ENCODE measurements at places on chromosomes 3 and 15.

GRCh38 chr3:3825035-3825434, 25.8 kb downstream of the LRRN1 start:
- no peak for DNase-seq

DNA sequence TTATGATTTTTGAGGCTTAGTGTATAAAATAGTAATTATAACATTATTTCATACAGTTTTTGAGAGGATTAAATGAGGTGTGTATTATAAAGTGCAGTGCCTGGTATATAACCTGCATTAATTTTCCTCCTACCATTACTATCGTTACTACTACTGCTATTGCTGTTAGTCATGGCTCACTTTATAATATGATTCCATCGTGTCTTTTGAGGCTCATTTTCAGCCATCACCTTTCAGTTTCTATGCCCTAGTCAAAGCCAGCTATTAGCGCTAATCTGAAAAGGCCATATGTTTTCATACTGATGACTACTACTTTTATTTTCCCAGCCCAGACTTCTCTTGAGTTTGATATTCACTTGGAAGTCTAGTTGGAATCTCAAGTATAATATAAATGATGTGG, 5.5 kb downstream of the MEF2A start:
- DNase-seq: no peak

DNA sequence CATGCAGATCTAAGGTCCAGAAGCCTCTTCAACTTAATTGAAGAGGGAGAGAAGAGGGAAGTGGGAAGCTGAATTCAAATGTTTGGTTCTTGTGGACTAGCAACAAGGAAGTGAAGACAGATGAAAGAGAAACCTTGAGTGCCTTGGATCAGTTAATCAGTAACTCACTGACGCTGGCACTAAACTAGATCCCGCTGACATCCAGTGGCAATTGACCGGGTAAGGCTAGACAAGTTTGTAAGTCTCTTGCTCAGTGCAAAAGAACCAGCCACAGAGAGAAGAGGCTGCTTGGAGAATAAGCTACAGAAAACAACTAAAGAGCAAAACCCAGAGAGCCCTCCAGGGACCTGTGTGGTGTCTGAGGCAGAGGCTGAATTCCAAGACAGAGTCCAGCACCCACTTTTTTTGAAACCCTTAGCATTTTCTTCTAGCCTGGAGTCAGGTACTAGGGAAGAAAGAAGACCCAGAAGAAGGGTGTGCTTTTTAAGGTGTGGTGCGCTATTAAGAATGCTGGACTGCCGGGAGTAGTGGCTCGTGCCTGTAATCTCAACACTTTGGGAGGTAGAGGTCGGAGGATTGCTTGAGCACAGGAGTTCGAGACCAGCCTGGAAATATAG, 6.9 kb downstream of the PLCH1 start:
- DNase-seq: no peak

GRCh38 chr3:186520957-186521842, 23.0 kb downstream of the CRYGS start:
- DNase-seq: no peak

- DNase-seq: peak; percentile 46
Observed at GRCh38 chr3:184791171-184791570, 20.8 kb upstream of the VPS8 start.

DNA sequence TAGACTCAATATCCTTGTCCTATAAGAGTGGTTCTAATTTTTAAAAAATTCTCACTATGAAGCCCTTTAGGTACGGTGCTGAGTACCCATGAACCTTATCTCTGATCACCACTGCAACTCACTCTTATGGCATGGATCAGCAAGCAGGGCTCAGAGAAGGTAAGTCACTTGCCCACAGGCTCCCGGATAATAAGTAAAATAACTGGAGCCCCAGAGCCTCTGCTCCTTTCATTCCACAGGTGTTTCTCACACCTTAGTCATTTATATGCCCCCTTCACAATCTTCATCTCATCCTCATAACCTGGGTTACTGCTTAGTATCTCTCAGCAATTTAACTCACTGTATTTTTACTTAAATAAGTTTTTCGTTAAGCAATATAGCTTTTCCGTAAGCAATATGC, 28.4 kb upstream of the AKAP13 start:
- no peak for DNase-seq

- no peak for DNase-seq
Observed at GRCh38 chr3:119871571-119871970, 89.7 kb downstream of the NR1I2 start.

- no peak for DNase-seq
Observed at GRCh38 chr3:37768107-37768809, 93.4 kb upstream of the CTDSPL start.

DNA sequence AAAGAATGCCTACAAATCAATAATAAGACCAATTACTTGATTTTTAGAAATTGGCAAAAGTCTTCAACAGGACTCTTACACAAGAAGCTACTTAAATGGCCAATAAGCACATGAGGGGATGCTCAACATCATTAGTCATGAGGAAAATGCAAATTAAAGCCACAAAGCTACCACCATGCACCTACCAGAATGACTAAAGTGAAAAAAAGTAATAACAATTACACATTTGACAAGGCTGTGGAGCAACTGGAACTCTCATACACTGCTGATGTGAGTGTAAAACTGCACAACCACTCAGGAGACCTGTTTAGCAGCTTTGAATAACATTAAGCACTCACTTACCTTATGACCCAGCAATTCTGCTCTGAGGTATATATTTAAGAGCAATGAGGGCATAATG, 68.4 kb downstream of the PPCDC start:
- no peak for DNase-seq

- DNase-seq: no peak
Observed at GRCh38 chr3:94179059-94179458, 116.2 kb downstream of the NSUN3 start.

- DNase-seq: no peak
Observed at GRCh38 chr3:100796556-100796955, 87.3 kb downstream of the TFG start.

GRCh38 chr3:179884136-179884535, 152.6 kb downstream of the PEX5L start:
- DNase-seq: no peak

DNA sequence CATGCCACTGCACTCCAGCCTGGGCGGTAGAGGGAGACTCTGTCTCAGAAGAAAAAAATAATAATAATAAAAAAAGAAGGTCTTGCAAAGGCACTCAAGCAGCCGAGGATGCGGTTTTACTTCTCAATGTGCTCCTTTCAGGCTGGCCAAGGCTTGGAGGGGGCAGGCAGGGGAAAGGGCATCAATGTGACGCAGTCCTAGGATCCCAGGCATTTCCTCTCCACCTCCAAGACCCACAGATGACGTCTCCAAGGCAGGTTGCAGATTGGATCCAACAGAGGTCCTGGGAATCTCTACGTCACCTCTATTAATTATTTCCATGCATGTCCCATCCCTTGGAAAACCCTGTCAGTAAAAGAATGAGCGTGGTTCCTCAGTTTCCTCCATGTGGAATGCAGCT, 56.2 kb downstream of the FAM43A start:
- no peak for DNase-seq

- no peak for DNase-seq
Observed at GRCh38 chr3:179164857-179165256, 16.7 kb downstream of the PIK3CA start.

GRCh38 chr15:88704791-88705768, 66.3 kb downstream of the ISG20 start:
- DNase-seq: peak; percentile 70

- no peak for DNase-seq
Observed at GRCh38 chr3:71978150-71978721, 193.3 kb upstream of the PROK2 start.

GRCh38 chr3:149077628-149078027, 8.7 kb downstream of the HLTF start:
- no peak for DNase-seq

GRCh38 chr15:22871481-22872086, 33.1 kb downstream of the NIPA2 start:
- no peak for DNase-seq

DNA sequence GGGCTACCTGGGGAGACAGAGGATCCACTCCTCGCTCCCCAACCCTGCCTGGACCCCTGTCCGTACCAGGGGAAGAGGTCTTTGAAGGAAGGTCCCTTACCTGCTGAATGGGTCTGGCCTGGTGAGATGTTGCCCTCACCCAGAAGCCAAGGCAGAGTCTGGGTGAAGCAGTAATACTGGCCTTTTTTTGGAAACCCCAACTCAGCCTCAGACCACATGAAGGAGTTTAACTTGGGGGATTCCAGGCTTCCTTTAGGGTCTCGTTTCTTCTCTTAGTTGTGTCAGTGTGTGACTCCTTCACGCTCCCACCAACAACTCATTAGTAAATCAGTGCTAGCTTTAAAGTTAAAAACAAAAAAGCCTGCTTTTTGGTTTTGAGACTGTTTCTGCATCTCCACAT, 45.6 kb downstream of the RTP1 start:
- DNase-seq: no peak

GRCh38 chr15:95690631-95691340, 639.7 kb upstream of the NR2F2 start:
- no peak for DNase-seq

GRCh38 chr3:166123576-166123975, 286.4 kb upstream of the BCHE start:
- no peak for DNase-seq

GRCh38 chr3:52162250-52162872, 8.1 kb upstream of the POC1A start:
- no peak for DNase-seq

GRCh38 chr3:49462222-49462621, 7.8 kb upstream of the DAG1 start:
- DNase-seq: peak; percentile 60

- DNase-seq: no peak
Observed at GRCh38 chr3:40437889-40438288, 19.2 kb upstream of the RPL14 start.

- DNase-seq: peak; percentile 82
Observed at GRCh38 chr3:86969500-86970189, 21.3 kb downstream of the VGLL3 start.

DNA sequence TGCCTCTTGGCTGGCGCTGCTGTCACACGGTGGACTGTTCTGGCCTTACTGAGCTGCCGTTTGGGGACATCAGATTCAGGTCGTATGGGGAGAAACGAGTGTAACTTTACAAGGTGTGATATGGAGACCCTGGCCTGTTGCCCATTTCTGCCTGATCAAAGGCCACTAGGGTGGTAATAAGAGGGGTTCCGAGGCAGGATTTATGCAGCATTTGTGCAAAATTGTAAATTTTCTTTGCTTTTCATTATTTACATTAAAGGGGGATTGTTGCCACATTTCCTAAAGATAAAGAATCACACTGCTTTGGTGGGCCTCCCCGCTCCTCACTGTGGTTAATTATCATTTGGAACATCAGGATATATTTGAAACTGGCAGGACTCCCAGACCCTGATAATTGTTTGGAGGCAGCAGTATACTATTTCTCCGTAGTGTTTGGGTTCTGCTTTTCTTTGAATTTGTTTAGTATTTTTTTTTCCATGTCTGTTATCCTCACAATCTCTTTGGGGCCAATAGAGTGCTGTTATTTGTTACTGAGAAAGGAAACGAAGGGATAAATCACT, 891 bp downstream of the NXPE3 start:
- no peak for DNase-seq

GRCh38 chr3:37625051-37625450, 236.6 kb upstream of the CTDSPL start:
- DNase-seq: no peak

All from endodermal cell (in vitro differentiated cells).